ENCODE measurements at places on chromosomes 7 and 10. TPM values are rescaled to one million over a fixed set of nuclear protein-coding genes. Genes with fewer than 3 reads are reported as not detected.

CARD11 gene
- 5.7 TPM for total RNA-seq

DNA sequence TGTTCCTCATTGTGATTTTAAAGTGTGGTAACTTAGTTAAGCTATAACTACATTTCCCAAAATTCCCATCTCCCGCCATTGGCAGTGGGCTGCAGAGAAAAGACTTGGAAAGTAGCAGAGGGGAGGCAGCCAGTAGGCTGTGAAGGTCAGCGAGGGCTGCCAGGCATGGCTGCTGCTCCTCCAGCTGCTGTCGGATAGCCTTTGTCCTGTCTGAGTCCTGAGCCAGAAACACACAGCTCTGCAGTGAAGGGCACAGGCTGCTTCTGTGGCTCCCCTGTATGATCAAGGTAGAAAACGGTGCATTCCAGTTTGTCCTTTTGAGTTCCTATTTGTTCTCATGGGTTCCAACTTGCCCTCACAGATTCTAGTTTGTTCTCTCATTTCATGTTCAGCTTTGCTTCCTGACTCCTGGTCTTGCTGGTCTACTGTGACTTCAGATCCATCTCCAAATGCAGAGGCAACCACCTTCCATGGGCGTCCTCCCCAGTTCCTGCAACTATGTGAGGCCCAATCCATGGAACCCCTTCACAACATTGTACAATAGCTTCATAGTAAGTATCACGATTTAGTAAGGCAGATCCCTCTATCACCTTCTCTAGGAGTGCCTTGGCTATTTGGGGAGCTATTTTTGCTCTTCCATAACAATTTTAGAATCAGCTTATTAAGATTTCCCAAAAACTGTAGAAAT is 31.7 kb downstream of the SYPL1 start:
- H3K27me3 ChIP-seq = no peaks in the 10 kb centered on the region
- H3K4me1 ChIP-seq = no peaks in the 10 kb centered on the region
- H3K4me3 ChIP-seq = no peak overlapping the region
- DNase-seq = no peak
- no peaks in the 10 kb centered on the region for H3K36me3 ChIP-seq
- H3K27ac ChIP-seq = no peak overlapping the region

DNA sequence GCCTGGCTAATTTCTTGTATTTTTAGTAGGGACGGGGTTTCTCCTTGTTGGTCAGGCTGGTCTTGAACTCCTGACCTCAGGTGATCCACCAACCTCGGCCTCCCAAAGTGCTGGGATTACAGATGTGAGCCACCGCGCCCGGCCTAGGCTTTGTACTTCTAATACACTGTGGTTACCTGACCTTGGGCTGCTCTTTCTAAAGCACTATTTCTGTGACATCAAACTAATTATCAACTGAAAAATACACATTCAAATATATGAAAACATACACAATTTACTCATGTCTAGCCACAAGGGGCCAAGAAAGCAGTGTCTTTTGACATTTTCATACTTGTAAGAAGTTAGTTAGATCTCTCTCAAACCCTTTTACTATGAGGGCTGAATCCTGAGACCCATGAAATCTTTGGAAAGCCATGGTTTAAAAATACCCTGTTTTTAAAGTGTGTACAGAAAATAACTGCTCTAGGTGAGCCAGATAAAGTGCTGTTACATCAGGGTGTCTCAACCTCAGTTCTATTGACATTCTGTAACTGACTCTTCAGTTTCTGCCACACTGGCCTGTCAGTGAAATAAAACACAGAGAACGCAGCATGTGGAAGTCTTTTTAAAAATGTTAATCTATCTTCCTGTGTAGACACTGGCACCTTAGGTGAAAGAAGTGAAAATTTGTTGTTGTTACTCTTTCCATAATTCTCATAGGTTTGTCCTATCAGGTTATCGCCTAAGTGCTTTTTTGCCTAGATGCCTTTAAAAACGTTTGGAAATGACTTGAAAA is 58.8 kb downstream of the CREM start:
- H3K4me1 ChIP-seq = no peaks in the 10 kb centered on the region
- no peak overlapping the region for H3K4me3 ChIP-seq
- no peaks in the 10 kb centered on the region for H3K27me3 ChIP-seq
- no peak overlapping the region for H3K27ac ChIP-seq
- H3K36me3 ChIP-seq = no peaks in the 10 kb centered on the region

DNA sequence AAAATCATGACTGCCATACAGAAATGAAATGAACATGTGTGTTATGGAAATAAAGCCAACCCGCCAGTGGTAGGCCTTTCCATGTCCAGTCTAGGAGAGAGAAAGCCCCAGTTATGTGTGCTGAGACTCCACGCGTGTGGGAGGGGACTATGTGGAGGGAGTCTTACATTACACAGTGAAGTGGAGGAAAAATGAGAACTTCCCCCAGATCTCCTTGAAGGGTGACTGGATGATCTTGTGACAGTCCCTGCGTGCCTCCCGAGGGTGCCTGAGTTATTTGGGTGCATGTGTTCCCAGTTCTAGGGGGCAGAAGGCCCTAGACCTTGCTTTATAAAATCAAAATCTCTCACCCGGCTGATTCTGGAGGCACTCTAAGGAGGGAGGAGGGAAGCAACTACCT is 24.2 kb downstream of the UPP1 start:
- peaks cover 10% of the 10 kb centered on the region for H3K36me3 ChIP-seq
- H3K27ac ChIP-seq = no peak overlapping the region
- H3K4me3 ChIP-seq = no peak overlapping the region
- H3K27me3 ChIP-seq = no peaks in the 10 kb centered on the region
- peaks cover 7% of the 10 kb centered on the region for H3K4me1 ChIP-seq

- no peak overlapping the region for H3K27ac ChIP-seq
- H3K4me3 ChIP-seq = no peak overlapping the region
- DNase-seq = no peak
- no peaks in the 10 kb centered on the region for H3K27me3 ChIP-seq
Measured at GRCh38 chr10:75123088-75123682, 11.7 kb downstream of the SAMD8 start.

All from lower lobe of right lung (tissue), 2 donors.